ENCODE measurements at places on chromosomes 12 and 14.

DNA sequence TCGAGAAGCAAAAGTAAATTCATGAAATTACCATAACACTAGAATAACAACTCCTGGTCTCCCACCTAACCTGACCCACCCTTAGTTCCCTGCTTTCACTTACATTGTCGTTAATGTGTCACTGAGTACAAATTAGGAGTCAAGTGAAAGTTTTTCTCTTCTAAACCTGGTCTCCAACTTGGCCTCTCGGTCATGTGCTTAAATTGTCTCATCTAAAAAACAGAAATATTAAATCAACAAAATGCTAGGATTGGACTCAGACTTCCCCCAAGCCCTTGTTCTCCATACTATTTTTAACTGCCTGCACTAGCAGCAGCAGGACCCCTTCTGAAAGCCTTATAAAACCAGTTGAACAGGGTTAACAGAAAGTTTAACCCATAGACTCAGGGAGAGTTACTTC lies 1.8 kb upstream of the BTG1 start:
- DNase-seq: no peak

GRCh38 chr14:92729634-92730358 lies 18.6 kb downstream of the LGMN start:
- DNase-seq: peak; percentile 45

- no peak for DNase-seq
These were observed 150.1 kb upstream of the FSCB start for GRCh38 chr14:44657203-44657602.

- no peak for DNase-seq
These were observed 112.6 kb downstream of the ESRRB start for GRCh38 chr14:76488551-76488950.

GRCh38 chr14:63204407-63205043 lies at the start of gene RHOJ:
TSS of gene RHOJ (plus strand) at chr14:63204443. CDS start at chr14:63204870, 427 bp downstream.
- DNase-seq: peak; percentile 40

DNA sequence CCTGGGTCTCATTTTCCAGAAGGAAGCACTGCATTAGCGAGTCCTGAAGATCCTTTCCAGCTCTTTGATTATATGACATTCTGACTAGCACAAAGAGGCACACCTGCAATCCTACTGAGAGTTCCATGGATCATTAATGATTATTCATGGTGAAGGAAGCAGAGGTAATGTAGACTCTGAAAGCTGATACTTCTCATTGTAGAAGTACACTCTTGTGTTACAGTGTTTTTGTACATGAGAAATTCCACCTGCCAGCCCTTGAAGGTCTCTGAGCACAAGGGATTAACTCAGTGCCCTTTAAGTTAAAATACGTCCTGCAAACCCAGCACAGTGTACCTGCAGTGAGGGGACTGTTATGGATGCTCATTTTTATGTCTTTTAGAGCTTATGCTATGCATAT lies 558.8 kb upstream of the FBXO33 start:
- no peak for DNase-seq

DNA sequence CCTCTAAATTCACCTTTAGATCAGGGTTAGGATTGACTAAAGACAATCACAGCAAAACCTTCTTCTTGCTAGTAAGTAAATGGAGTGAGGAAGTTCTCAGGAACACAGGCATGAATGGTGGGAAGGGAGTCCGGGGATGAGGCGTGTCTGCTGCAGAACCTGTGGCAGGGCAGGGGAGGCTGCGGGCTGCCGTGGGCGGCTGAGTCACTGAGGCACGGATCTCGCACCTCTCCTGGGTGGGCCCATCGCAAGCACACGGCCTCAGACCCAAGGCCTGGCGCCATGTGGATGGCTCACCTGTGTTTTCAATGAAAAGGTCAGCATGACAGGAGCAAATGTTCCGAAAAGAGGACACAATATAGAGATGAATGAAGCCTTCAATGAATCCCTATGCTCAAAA lies 85.4 kb downstream of the PIWIL1 start:
- no peak for DNase-seq

DNA sequence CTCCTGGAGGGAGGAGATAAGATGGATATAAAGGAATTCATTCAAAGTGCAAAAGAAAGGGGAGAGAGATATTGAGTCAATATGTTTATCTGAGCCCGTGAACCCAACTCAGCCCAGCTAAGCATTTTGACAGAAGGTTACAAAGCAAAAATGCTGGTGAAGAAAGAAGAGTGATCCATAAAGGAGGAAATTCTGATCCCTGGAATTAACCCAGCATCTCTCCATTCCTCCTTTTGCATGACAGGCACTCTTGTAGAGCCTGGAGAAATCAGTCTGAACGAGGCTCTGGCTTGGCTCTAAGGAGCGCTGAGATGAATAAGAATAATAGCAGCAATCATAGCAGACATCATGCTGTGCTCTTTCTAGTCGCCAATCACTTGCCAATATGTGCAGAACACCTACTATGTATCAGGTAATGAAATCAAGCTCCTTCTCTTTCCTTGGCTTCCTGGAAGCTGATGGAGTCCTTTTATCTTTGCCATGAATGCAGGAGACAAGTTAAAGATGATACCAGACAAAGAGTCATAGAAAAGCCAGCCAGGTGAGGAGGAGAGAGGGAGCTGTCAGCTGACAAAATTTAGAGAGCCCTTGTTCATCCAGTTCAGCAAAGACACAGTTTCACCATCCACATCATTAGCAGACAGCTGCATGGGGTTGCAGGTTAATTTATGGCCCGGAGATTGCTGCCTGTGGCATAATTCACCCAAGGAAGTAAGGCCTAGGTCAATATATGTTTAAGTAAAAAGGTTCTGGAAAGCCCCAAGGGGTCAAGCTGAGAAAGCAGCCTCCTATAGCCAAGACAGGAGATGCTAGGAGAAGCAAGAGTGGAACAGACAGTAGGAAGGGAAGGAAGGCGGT lies 476.5 kb upstream of the TBX3 start:
- no peak for DNase-seq

- no peak for DNase-seq
These were observed 128.5 kb downstream of the GPR135 start for GRCh38 chr14:59336706-59337105.

- no peak for DNase-seq
These were observed 1.4 kb downstream of the DACT1 start for GRCh38 chr14:58639198-58639565.

DNA sequence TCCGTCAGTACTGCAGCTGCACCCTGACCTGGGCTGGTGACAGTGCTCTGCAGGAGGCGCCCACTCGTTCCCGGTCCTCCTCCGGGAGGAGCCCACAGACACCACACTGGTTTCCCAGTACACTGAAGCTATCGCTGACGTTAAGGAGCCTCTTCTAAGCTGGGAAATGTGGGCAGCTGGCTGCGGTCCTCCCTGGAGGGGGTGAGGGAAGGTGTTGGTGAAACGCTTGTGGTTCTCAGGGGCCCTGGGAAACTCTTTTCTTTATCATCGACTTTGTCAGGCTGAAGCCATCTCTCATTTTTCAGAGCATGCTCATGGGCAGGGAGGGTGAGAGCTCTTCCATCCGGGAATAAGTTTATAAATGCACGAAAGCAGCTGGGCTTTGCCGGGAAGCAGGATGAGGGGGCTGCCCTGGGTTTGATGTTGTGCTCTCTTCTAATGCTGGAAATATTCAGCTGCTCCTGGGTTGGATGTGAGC lies 176.0 kb downstream of the CHST11 start:
- no peak for DNase-seq

- no peak for DNase-seq
These were observed 6.4 kb downstream of the ACTN1 start for GRCh38 chr14:68972507-68973218.

GRCh38 chr14:82422230-82422629 lies 888.6 kb upstream of the SEL1L start:
- no peak for DNase-seq

DNA sequence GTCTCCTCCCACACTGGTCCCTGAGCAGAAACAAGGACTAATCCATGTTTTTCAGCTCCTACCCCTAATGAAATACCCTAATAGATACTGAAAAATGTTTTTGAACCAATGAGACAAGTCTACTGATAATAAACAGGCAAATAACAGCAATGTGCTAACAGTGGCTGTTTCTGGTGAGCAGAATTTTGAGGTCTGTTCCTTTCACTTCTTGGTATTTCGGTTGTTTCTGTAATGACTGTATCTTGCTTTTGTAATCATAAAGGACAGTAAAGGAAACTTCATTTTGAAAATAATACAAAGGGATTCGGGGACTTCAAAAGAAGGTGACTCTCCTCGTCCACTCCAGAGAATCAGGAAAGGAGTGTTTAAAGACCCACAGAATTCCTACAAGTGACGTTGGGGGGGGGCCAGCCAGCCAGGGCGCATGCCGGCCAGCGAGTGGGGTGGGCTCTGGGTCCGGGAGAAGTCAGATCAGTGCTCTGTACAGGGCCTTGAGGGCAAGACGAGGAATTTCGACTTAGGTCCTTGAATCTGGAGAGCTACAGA lies 1.1 kb upstream of the CD9 start:
- no peak for DNase-seq

GRCh38 chr12:93738199-93739058 lies 61.3 kb downstream of the CRADD start:
- no peak for DNase-seq

DNA sequence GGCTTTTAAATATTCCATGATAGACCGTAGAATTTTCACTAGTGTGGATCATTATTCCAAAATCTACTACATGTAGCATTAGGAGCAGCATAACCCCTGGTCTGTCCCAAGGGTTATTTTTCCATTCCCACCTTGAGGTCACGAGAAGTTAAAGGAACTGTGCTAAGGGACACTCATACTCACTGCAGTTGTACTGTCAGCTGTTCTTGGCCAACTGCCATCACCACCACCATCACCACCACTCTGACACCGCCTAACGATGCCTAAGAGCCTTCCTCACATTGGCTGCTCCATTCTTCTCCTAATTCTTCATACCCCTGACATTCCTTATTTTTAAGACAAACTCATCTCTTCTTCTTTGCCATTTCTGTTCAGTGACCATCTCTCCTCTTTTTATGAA lies 13.4 kb upstream of the PTGDR start:
- DNase-seq: no peak

- DNase-seq: no peak
These were observed 193.0 kb downstream of the CRADD start for GRCh38 chr12:93870020-93870795.

GRCh38 chr12:104280111-104280510 lies 23.4 kb upstream of the EID3 start:
- DNase-seq: no peak

- peak; percentile 64 for DNase-seq
These were observed 24.9 kb downstream of the DGLUCY start for GRCh38 chr14:91138511-91139359.

GRCh38 chr14:68718023-68718990 lies 74.6 kb downstream of the ZFP36L1 start:
- peak; percentile 18 for DNase-seq

DNA sequence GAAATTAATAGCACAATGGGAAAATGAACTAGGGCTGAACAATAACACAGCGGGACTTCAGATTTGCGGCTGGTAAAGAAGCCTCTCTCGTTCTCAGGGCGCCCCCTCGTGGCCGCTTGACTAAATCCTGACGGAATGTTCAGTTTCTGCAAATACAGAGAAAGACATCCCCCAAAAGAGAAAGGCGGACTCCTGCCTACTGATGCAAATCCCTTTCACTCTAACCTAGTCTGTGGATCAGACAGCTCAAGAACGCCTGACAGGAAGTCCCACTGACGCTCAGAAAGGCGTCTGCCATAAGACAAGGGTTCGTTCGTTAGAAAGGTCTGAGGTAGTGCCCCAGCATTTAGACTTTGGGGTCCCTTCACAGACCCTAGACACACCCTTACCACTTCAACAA lies 2.5 kb downstream of the NUAK1 start:
- peak; percentile 69 for DNase-seq

DNA sequence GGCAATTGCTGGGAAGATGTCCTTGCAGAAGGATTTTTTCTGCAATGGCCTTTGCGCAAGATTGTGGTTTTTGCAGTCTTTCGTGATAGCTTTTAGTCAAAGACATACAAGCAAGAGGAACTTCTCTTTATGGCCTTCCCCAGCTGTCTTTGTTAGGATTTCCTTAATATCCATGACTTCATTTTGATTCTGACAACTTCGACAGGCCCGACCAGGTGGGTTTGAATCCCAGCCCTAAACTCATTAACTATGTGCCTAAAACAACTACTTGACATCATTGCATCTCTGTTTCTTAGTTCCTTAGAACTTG lies 13.3 kb upstream of the VRK1 start:
- DNase-seq: peak; percentile 73

- DNase-seq: peak; percentile 12
These were observed 18.9 kb downstream of the DEGS2 start for GRCh38 chr14:100140452-100141078.

- DNase-seq: no peak
These were observed 647 bp downstream of the LGMN start for GRCh38 chr14:92747701-92748258.

GRCh38 chr12:99287136-99287535 lies 360.4 kb upstream of the GARIN6 start:
- no peak for DNase-seq

DNA sequence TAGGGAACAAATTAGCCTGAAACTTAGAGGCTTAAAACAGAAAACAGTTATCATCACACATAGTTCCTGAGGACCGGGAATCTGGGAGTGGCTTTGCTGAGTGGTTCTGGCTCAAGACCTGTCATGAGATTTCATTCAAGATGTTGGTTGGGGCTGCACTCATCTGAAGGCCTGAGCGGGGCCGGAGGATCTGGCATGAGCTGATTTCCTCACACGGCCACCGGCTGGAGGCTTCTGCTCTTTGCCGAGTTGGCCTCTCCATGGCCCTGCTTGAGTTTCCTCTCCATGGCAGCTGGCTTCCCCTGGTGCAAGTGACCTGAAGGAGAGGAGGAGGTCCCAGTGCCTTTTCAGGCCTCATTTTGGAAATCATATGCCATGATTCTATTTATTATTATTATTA lies 128.1 kb downstream of the PAPOLA start:
- no peak for DNase-seq

- no peak for DNase-seq
These were observed 109.6 kb downstream of the RMST start for GRCh38 chr12:97572220-97572619.

- DNase-seq: no peak
These were observed 7.4 kb upstream of the GAS2L3 start for GRCh38 chr12:100565987-100566545.

DNA sequence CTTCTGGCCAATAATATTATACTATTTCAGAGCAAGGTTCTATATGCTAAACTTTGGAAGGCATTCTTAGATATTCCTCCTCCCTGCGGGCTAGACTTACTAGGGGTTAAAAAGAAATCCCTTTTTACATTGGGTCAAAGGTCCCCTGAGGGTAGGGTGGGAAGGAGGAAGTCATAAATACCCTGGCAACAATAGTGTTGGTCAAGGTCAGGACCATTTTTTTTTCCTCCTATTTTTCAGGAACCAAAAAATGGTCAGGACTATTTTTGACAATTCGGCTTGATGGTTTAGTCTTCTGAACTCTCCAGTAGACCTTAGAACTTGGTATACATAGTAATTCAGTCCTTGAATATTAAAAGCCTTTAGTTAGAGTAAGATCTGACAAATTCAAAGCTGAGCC lies 4.5 kb upstream of the NANOG start:
- DNase-seq: no peak

- DNase-seq: no peak
These were observed 169.9 kb downstream of the CACNA1C start for GRCh38 chr12:2222691-2223090.
